ENCODE measurements at places on chromosomes 3 and 15.

DNA sequence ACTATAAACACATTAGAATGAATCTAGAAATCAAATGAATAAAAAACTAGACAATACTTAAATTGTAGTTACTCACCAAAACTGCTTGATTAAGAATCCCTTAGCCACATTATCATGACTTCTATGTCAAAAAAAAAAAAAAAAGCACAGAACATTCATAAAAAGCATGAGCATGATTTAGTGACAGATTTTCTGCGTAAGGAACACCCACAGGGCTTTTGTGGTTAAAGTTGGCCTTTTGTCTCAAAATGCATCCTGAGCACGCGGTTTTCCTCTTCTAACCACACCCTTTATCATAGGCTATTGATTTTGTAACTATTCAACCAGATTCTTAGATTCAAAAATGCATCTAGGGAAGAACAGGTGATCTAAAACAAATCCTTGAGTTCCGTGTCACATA, 334.0 kb upstream of the NR2F2 start:
- no peak for DNase-seq

DNA sequence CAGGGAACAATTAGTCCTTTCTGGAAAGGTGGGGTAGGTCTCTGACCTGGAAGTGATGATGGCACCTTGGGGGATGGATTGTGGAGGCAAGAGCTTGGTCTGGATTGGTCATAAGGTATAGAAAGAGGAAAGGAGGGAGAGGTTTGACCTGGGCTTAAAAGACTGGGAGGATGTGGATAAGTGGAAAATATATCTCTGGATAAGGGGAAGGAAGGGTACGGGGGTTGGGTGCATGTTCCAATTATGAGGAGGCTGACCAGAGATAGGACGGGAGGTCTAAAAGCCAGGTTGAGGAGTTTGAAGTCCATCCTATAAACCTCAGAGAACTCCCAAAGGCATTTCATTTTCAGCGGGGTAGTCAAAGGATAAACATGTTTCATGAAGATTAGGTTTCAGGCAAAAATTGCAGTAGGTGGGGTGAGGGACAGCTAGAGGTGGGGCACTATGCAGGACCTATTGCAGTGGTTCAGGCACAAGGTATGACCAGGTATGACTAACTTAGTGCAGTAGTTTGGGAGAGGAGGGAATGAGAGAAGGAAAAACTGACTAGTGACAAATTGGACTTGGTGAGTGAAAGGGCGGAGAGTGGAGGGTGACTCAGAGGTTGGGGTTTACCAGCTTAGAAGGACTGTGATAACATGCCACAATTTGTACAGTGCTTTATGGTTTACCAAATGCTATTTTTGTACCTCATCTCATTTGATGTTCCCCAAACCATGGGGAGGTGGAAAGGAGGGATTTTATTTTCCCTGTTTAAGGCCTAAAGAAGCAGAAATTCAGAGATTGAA, 10.7 kb downstream of the PDE8A start:
- no peak for DNase-seq

DNA sequence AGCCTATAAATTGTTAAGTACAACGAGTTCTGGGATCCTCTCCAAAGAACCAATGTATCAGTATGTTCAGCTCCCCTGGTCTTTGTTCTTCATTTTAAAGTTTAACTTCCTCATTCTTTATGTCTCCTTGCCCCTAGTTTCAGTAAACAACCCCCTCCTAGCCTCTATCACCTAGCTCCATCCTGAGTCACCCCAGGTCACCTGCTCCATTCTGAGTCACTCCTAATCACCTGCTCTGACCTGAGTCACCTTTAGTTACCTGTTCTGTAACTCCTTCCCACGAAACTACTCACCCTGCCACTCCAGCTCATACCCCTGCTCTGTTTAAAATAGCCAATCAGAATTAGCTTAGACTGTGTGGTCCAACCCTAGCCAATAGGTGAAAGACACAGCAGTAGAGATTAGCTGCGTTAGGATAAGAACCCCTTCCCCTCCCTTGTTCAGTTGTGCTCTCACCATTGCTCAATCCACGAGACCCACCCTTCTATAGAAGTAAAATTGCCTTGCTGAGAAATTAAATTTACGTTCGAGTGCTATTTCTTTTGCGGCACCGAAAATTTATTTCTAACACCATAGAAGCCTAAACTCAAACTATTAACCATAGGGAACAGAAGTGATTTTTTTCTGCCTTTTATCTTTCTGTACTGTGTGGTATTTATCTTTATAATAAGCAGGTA, 245.0 kb upstream of the ADAMTS9 start:
- DNase-seq = no peak

DNA sequence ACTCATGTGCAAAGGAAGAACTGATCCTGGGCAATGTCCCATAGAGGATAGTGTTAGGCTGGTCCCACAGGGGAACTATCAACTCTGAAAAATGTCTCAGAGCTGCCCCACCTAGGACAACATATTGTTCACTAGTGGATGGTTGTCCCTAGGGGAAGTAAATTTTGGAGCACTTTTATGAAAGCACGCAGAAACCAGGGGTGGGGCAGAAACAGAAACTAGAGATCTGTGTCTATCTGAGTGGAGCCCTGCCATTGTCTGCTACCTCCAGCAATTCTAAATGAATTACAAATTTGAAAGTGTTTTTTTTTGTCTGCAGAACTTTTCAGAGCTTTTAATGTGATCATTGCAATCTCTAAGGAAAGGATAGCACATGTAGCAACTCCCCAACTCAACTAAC, 357.1 kb upstream of the PROK2 start:
- DNase-seq = no peak

- no peak for DNase-seq
Measured at GRCh38 chr3:23807424-23808015, 1.8 kb downstream of the UBE2E1 start.

DNA sequence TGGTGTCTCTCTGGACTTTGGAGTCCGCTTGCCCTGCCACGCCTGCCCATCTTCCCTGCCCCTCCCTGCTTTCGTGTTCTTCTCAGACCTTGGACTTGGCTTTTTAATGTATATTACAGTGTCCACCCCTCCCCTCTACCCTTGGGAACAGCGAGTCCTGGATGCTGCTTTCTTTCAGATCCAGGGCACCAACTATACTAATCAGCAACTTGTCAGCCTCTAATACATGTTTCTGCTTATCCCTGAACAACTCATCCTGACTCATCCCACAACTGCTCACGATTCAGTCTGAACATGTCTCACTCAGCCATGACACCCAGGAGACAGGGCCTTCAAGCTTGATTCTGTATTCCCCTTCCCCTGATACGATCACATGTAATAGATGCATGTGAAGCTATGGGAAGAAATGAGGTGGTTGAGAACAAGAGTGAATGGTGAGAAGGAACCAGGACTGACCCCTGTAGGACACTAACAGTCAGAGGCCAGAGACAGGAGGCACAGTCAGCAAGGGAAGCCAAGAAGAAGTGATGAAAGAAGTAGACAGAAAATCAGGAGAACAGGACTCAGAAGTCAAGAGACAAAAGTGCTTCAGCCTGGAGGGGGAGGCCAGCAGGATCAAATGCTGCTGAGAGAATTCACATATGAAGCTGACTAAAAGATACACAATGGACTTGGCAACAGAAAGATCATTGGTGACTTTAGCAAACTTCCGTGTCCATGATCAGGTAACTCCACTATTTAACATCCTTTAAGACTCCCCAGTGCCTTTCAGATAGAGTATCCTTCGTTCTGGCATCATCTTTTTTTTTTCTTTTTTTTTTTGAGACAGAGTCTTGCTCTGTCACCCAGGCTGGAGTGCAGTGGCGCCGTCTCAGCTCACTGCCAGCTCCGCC, 35.4 kb downstream of the BCL2L10 start:
- DNase-seq = no peak

GRCh38 chr3:72618739-72619138, 229.5 kb downstream of the SHQ1 start:
- DNase-seq = no peak

DNA sequence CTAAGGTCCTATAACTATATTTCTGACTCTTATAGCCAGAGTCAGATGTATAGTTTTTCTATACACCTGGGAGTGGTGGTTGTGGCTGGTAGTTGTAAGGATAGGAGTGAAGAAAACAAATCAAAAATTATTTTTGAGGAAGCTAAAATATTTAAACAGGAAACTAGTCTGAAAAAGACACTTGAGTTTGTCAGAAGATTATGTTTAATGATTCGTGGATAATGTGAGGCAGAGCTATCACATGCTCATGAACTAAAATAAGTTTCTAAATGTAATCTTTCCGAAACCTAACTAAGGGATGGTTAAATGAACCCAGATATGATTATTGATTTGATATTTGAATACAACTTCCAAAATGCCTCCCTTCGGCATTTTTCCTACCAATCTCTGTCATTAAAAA, 30.4 kb downstream of the GABRR3 start:
- DNase-seq = no peak

DNA sequence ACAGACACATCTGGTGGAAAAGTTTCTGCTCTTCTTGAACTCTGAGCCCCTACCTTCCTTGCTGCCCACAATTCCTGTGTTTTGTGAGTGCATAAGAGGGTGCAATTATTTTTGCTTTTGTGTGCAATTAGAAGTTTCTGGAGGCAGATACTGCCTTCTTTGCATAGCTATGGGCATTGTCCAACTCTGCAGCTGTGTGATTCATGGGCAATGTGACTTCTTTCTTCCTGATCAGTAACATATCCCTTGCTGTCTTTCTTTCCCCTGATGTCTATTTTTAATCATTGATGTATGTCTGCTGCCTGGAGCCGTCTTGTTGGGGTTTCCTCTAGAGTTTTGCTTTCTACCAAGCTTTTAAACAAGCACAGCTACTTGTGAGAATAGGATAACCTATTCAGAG, 321.6 kb upstream of the CHRM5 start:
- no peak for DNase-seq

DNA sequence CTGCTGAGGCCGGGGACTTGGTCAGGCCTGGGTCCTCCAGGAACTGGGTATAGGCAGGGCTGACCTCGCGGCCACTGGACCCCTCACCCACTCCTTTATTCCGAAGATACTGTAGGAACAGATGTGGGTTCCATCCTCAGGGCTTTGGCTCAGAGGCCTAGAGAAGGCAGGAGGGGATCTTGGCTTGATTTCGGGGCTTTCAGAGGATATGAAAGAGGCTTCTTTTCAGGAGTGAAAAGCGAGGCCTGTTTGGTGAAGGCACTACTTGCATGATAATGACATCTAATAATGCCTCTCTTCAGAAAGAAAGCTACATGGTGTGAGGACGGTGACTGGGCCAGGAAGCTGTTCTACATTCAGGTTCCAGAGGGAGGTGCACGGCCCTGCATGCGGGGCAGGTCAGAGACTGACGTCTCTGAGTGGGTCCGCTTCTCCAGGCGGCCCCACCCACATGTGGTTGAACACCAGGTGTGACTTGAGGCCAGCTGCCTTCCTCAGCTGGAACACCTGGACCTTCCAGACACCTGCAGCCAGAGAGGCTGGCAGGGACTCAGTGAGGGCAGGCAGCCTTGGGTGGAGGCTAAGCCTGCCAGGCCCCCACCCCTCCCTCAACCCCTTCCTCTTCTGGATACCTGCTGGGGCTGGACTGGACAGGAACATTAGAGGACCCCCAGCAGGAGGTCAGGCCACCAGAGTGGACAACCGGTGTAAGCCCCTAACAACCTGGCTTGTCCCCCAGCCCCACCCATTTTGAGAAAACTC, 31.1 kb upstream of the HHATL start:
- peak; percentile 43 for DNase-seq

- DNase-seq = no peak
Measured at GRCh38 chr15:65985387-65985786, 116.1 kb downstream of the RAB11A start.

DNA sequence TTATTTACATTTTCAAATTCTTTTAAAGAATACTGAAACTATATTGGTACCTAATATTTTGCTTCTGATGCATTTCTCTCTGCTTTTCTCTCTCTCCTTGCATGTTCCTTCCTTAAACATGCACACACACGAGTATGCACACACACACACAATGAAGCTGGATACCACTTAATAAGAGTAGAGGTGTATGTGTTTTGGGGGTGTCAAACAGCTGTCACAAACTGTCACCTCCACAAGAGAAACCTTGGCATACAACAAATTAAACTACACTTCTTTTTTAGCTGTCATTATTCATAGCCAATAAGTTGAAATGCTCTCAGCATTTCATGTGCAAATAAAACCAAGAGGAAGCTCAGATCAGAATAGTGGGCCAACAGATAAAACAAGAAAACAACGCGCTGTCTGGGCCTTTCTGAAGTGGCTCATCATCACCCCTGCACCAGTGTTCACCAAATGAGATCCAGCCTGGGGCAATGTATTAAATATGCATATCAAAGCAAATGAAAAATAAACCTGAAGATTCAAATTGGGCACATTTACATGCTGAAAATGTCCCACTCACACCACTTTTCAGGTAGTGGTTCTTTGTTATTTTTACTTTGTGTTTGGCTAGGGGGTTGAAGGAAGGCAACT, 9.7 kb downstream of the MEIS2 start:
- no peak for DNase-seq

DNA sequence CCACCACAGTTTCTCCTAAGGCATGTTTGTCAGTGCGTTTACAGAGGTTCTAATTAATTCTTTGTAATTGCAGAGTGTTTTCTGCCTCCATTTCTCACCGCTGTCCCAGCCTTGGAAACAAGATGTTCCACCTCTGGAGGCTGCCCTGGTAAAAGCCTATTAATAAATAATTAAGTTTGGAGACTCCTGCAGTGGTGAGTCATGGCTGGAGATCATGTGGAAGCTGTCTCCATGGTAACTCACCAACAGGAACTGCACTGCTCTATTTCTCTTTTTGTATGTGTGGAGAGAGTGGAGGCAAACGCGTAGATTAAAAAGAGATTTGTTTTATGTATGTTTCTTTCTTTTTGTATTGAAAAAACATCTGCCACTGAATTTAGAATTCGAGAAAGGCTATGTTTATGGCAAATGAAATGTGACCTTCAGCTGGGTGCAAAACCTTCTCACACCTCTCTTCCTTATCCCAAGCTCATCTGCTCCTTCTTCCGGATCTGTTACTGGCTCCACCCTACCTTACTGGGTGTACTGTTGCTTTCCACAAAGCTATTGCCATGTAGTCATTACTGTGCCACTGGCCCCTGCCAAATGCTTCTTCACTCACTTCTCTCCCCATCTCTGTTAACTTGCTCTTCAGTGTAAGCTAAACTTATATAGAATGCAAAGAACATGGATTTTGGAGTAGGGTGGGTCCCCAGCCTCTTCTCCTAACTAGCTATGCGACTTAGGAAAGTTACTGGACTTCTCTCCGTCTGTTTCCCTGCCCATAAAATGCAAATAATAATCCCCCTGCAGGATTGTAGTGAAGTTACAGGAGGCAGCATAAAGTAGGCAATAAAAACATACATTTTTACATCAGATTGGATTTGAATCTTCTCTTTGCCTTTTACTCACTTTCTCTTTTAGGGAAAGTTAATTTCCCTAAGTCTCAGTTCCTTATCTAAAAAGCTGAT, 778.5 kb downstream of the NTRK3 start:
- peak; percentile 32 for DNase-seq

Measured in frontal cortex (tissue), 4 donors.